ENCODE measurements at places on chromosomes 12 and 14. TPM values are rescaled to one million over a fixed set of nuclear protein-coding genes. Genes with fewer than 3 reads are reported as not detected.

DNA sequence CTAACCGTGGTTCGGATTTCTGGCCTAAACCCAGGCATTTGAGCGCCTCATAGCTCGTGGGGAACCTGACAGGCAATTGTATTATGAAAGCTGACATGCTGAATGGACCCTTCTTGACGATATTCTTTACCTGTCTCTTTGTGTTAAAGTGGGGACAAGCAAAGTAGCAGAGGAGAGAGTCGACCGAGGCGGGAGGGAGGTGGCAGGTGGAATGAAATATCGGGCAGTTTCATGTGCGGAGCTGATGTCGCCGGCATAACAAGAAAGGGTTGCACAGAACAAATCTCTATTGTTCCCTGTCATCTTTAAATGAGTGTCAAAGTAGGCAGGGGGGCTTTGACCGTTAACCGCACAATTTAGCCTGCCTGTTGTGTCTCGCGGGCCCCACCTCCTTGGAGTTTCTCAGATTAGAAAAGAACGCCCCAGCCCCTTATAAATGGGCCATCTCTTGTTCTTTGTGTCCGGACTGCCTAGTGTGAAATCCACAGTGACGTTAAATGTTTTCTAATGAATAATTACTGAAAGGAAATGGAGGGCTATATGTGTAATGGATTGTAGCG, 11.5 kb downstream of the MYO1H start:
- H3K4me3 ChIP-seq = no peak overlapping the region
- DNase-seq = no peak
- H3K36me3 ChIP-seq = no peaks in the 10 kb centered on the region
- no peak overlapping the region for H3K27ac ChIP-seq
- H3K4me1 ChIP-seq = no peaks in the 10 kb centered on the region

DNA sequence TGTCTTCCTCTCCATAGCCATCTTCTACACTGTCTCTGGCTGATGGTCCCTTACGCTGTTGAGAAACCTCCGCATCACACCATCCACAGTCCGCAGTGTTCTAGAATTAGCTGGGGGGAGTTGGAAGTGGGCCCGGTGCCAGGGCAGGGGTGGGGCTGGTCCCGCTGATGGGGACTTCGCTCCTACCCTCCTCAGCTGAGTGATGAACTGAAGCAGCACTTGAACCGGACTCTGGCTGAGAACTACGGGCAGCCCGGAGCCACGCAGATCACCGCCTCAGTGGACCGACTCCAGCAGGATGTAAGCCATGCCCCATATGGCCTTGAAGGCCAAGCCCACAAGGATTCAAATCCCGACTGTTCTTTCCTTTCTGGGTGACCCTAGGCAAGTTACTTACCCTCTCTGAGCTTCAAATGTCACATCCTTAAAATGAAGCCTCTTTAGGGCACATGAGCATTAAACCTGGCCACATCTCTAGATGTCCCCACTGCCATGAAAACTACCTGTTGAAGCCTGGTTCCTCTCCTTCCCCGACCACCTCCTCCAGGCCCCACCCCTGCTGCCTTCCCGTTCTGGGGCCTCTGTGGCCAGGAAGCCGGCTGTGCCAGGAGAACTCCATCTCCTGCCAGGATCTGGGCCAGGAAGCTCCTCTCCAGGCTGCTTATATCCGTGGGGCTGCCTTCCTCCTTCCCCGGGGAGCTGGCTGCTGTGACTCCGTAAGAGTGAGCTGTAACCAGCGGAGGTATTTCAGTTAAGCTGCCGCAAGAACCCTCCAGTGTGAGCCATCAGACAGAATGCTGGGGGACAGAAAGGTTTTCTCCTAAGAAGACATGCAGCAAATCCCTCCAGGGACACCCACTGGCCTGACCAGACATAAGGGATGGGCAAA, 53.1 kb downstream of the TSPAN11 start:
- H3K4me1 ChIP-seq = no peaks in the 10 kb centered on the region
- no peak for DNase-seq
- H3K4me3 ChIP-seq = no peak overlapping the region
- H3K27ac ChIP-seq = no peak overlapping the region

The ZC3H10 gene
- total RNA-seq = 4.1 TPM

DNA sequence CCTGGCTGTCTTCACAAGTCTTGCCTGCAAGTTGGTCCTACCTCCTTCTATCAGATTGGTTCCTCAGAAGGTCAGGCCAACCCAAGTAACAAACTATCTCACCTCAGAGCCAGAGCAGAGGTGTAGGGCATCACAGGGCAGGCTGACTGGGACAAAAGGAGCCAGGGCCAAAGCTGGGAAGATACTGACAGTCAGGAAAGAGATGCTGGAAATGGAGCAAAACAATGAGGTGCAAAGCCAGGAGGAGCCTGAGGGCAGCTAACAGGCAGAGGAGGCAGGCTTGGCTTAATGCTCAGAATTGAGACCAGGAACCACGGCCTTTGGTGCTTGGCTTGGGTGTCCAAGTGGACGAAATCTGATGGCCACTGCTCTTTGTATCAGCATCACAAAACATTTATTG, 68.4 kb upstream of the PNMA1 start:
- no peak for DNase-seq
- no peak overlapping the region for H3K4me3 ChIP-seq
- peaks cover 37% of the 10 kb centered on the region for H3K4me1 ChIP-seq
- H3K27me3 ChIP-seq = no peaks in the 10 kb centered on the region

The SYCP3 gene
- not detected for total RNA-seq
